Stimulated activated naive CD4-positive, alpha-beta T cell (primary cell): ENCODE measurements at places on chromosomes 2 and 18.
A peak's percentile ranks its signal among the peaks of the same experiment; 100 is the strongest.

DNA sequence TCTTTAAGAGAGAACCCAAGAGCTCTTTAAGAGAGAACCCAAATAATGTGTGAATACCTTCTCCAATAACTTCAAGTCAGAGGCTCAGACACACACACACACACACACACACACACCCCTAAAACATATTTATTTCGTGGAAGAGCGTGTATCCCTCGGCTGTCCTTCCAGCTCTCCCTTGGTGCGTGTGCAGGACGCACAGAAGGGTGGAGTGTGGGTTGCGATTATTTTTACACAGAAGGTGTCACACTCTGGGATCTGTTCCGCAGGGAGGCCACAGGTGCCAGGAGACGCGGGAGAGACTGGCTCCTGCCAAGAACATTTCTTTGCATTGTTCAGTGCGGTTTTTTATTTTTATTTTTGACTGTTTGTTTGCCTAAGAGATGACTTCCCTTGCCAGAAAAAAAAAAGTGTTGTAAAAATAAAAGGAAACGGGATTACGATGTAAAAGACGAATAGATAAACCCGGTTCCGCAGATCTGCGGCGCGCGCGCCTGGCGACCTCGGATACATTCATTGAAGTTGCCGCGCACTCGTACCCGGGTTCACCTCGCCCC, 47.3 kb upstream of the ATP6V1B1 start:
- DNase-seq, result peak; percentile 20

GRCh38 chr2:97870396-97870843, 125.3 kb downstream of the TMEM131 start:
- no peak for DNase-seq

DNA sequence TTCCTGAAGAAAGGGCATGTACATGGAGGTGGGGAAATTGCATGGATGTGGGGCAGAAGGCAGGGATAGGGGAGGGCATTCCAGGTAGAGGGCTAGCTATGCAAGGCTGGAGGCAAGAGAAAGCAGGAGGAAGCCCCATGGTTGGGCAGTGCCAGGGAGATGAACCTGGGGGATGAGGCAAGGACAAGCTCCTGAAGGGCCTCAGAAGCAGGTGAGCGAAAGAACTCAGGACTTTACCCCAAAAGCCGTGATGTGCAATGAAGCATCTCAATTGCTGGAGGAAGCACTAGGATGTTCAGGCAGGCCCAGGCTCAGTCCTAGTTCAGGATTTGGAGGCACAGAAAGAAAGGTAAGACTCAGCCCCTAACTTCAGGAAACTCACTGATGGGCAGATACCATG, 117.0 kb upstream of the EPAS1 start:
- no peak for DNase-seq

DNA sequence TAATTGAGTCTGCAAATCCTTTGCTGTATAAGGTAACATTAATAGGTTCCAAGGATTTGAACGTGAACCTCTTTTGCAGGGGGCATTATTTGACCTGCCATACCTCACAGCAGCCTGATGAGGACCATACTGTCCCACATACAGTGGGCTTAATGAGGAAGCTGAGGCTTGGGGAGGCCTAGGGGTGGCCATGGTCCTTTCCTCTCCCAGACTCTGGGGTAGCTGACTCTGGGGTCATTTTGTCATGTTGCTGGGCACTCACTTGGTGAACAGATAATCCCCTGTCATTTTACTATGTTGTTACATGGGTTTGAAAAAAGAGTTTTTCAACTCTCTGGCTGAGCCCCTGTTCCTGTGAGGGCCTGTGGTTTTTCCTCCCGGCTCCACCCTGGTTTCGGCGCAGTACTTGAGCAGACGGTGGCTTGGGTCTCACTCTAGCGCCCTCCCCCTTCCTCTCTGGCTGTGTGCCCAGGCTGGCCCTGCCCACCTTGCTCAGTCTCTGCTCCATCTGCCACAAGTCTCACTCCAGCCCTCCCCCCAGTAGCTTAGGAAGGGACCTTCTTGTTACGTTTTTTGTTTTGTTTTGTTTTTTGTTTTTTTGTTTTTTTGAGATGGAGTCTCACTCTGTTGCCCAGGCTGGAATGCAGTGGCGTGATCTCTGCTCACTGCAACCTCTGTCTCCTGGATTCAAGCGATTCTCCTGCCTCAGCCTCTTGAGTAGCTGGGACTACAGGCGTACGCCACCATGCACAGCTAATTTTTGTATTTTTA, 21.0 kb downstream of the INPP4A start:
- DNase-seq, result peak; percentile 82

GRCh38 chr18:12074736-12075135, 18.9 kb upstream of the ANKRD62 start:
- no peak for DNase-seq

DNA sequence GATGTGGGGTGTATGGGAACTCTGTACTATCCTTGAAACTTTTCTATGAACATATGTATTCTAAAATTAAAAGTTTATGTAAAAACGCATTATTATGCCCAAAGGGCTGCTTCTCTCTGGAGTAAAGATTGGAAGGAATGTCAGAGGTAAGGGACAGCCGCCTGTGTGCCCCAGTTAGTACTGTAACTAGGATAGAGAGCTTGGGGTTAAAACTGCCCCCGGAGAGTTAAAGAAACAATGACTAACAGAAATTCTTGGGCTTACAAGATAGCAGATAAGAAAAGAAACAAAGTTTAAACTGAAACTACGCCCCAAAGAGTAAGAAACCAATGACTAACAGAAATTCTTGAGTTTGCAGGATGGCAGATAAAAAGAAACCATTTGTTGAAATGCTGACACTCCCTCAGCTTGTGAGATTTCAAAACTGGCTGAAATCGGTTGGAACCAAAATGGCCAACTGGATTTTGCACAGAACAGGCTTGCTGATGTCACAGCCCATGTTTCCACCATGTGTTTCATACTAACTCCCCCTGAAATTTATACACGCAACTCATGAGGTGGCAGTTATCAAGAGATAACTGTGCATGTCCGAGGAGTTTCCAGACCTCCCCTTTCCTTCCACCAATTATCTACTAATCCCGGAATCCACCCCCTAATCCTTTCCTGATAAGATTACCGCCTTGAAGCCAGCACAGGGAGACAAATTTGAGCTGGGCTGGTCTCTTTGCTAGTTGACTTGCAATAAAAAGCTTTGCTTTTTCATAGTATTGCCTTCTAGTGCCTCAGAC, 8.7 kb upstream of the TXNDC2 start:
- no peak for DNase-seq

DNA sequence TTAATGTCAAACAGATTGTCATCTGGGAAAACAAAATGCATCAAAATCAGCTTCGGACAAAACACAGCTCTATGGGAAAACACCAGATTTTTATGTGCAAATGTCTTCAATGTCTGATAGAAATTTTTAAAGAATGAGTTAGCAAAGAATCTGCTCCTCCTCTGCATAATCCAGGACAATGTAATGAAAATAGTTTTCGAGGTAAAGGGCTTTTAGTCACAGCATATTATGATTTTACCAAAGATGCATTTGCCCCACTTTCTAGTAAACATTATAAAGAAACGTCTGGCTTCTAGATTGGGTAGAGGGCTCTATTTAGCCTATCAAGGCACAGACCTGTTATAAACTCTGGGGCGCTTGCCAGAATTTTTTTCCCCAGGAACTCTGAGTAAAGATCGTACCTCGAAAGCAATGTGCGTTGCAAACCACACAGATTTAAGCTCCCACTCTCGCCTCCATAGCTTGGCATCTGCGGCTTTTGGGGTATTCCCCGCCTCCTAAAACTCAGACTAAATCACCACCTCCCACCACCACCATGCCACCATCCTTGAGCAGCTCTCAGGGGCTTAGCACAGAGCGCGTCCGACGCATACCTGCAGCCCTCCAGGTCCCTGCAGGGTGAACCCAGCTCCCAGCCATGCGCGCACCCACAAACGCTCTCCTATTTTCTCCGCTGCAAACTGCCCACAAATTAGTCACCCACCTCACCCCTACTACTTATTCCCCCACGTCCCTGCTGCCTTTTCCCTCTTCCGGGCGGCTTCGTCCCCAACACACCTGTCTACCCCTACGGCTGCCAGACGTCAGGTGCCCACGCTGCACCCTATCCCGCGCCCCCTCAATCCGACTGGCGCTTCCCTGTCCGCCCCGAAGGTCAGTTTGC, 829 bp downstream of the ACVR1C start:
- peak; percentile 51 for DNase-seq

DNA sequence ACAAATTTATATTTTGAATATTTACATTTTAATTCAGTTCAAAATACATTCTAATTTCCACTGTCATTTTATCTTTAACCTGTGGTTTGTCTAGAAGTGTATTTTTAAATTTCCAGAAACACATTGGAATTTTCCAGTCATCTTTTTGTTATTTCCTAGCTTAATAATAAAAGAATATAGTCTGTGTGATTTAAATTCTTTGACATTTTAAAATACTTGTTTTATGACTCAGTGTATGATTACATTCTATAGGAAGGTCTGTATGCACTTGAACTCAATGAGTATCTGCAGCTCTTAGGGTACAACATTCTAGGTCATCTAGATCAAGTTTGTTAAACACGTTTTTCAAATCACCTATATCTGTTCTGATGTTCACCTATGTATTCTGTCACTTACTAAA, 88.3 kb upstream of the MBOAT2 start:
- DNase-seq, result no peak

DNA sequence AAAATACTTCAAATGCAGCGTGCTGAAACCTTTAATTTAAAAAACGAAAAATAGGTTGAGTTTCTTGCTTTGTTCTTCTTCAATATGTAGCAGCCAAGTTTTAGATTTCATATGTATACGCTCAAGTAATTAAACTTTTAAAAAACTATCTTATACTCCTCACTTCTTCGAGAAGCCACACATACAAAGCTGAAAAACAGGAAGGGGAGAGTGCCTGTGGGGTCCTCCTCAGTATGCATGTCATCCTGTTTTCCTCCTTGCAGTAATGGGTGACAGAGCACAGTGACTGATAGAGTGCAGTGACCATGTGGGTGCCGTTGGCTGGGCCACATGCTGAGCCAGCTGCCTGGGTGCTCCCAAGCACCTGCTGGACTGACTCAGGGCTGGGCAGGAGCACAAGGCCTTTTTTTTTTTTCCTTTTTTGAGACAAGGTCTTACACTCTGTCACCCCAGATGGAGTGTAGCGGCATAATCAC, 33.3 kb downstream of the UXS1 start:
- peak; percentile 74 for DNase-seq

DNA sequence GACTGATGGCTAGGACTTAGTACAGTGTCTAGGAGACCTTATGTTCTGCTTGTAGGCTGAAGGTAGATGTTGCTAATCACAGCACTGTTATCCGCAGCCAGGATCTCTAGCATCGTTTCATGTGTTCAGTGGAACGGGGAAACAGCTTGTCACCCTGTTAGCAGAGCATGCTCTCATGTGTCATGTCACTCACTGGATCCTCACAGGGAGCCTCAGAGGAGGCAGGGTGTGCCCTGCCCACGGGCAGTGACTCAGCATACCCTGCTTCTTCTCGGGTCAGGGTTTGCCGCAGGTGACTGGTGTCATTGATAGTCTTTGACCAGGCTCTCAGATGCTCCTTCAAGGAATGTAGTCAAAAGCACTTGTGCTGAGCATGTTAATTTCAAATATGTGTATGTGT, 44.4 kb downstream of the RPIA start:
- DNase-seq, result no peak

DNA sequence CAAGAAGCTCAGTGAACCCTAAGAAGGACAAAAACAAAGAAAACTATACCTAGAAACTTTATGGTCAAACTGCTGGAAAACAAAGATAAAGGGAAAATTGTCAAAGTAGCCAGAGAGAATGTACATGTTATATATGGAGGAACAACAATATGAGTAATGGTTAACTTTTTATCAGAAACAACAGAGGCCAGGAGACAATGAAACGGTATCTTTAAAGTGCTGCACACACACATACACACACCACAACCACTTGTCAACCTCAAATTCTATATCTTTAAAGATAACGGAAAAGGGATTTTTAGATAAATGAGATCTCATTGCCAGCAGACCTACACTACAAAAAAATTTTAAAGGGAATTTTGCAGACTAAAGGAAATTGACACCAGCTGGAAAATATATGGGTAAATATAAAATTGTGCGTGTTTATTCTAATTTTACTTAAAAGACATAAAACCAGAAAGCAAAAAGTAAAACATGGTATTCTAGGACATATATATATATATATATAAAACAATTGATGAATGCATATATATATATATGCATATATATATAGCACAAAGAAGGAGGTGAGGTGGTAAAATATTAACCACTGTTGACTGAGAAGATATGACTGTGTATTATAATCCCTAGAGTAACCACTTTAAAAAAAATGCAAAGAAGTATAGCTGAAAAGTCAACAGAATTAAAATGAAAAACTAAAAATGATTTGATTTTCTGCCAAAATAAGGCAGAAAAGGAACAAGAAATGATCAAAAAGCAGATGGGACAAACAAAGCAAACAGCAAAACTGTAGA, 172.0 kb downstream of the SRBD1 start:
- DNase-seq, result no peak

DNA sequence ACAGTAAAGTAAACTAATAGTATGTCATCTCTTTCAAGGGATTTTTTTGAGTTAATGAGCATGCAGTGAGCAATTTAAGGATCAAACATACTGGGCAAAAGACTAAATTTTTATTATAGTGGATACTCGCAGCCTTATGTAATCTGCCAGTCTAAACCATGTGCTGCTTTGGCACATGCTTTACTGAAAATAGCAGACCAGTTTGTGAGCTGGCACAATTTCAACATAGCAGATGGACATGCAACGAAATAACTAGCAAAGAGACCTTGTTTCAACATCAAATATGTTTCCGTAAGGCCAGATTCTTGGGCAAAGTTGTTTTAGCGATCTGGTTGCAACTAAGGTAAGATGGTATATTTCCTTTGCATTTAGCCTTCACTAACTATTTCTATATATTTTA, 807.3 kb downstream of the NR4A2 start:
- DNase-seq, result no peak

DNA sequence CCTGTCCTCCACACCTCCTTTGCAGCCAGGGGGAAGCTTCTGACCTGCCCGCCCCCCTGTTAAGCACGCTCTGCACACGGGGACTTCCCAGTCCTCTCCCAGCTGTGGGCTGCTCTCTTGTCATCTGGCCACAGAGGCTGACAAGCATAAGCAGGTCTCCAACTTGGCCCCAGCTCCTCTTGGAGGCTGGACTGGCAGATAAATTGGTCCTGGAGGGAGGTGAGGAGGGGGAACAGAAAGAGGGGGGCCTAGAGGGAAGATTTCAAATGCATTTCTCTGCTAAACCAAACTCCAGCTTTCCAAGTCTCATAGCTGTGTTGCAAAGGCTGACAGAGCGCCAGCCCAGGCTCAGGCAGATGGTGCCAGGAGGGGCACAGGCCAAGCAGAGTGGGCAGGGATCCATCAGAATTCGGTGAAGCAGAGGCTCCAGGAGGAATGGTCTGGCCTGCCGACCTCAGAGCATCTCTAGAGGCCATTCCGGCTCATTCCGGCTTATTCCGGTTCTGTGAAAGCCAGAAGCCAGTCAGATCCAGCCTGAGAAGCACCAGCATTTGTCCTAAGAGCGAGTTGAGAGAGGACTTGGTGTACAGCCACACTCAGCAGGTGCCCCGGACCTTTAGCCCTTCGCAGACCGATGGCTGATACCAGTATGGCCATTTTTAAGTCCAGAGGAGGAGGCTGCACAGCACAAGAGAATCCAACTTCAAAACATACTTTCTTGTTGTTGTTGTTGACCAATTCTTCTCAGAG, 508.9 kb upstream of the MYT1L start:
- no peak for DNase-seq
